ENCODE measurements at places on chromosomes 5 and 9.

DNA sequence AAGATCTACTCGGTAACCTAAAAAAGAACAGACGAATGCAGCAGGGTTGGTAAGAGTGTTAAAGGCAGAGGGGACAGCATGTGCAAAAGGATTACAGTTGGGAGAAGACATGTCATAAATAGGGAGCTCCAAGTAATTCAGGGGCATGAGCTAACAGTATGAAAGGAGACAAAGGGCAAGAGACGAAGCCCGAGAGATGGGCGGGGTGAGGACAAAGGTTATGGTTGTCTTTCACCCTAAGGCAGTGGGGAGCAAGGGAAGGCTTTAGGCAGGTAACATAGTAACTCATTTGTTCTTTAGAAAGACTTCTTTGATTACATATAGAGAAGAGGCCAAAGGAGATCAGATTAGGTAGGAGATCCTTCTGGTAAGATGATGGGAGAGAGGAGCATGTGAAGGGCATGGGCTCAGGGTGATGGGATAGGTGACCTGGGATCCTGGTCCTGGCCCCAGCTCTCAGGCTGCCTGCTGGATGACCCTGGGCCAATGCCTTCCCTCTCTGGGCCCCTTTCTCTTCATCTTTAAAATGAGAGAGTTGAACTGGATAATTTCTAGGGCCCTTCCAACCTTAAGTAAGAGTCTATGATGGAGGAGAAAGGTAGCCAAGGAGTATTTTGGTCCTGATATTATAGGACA lies 19.5 kb downstream of the MORN5 start:
- no peak for DNase-seq

DNA sequence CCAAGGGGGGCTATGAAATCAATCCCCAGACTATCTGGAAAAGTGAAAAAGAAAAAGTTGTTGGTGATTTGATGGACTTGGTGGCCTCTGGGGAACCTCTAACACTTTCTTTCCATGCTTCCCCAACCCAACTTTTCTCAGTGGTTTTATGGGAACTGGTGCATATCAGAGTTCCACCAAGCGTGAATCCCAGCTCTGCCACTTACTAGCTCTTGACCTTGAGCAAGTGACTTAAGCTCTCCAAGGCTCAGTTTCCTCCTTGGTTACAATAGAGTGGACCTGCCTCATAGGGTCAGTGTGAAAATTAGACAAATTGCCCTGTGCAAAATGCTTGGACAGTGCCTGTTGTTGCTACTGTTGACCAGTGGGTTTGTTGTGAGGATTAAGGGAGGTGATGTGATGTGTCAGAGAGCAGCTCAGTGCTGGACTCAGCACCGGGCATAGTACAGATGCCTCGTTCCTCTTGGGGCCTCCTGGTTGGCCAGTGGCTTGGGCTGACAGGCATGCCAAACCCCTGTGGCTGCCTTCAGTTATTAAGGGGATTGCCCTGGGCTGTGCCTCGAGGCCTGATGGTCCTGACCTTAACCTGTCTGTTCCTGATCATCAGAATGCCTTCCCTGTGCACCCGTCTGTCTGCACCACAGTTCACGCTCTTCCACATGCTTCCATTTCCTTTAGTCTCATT lies 49.3 kb downstream of the COL15A1 start:
- no peak for DNase-seq

- DNase-seq = no peak
These were observed 188.6 kb downstream of the CTNND2 start for GRCh38 chr5:11715461-11716196.

- no peak for DNase-seq
These were observed 27.1 kb downstream of the GRAMD2B start for GRCh38 chr5:126450346-126450745.

GRCh38 chr9:37566716-37567115 lies 9.5 kb downstream of the FBXO10 start:
- no peak for DNase-seq

GRCh38 chr5:71743155-71743554 lies 24.1 kb downstream of the CARTPT start:
- DNase-seq = no peak

DNA sequence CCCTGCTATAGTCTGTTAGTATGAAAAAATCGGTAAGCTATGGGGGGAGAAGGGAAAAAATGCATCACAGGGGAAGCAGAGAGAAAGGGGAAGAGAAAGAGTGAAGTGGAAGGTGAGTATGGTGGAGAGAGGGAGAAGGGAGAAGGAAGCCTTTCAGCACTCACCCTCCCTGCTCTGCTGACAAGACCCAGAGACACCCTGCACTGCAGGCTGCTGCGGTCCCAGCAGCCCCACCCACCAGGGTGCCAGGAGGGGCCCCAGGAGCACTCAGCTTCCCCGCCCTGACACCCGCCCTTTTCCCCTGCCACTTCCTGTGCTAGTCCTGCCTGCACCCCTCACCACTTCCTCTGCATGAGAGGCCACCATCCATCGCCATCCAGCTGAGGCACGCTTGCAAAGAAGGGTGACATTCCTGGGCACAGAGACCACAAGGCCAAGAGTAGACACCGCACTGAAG lies 12.7 kb downstream of the STK10 start:
- DNase-seq = peak; percentile 80

DNA sequence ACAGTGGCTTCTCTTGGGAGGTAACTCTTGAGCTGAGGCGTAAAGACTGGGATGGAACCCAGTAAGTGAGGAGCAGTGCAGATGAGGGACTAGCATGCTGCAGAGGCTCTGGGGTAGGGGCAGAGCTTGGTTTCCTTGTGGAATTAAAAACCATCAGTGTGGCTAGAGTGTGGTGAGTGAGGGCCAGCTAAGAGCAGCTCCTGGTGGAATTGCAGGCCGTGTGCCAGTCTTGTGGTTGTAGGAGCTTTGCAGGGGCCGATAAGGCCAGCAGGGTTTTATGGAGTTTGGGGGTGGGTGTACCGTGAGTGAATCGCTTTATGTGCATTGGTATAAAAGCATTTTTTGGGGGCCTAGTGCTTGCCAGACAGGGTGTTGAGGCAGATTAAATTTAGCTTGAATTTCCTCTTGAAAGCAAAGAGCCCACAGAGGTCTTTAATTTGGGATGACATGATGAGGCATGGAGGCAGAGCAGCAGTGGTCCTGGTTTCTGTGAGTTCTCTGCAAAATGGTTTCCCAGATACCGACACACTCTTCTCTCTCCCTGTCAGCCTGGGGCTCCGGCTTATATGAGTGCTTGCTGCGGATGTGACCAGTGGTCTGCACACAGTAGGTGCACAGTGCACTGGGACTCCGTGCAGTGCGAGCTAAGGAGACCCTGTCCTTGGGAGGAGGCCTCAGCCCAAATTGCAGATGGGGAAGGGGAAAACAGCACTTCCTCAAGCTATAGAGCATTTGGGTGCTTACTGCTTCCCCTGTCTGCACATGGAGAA lies 176.4 kb upstream of the PITX1 start:
- no peak for DNase-seq

DNA sequence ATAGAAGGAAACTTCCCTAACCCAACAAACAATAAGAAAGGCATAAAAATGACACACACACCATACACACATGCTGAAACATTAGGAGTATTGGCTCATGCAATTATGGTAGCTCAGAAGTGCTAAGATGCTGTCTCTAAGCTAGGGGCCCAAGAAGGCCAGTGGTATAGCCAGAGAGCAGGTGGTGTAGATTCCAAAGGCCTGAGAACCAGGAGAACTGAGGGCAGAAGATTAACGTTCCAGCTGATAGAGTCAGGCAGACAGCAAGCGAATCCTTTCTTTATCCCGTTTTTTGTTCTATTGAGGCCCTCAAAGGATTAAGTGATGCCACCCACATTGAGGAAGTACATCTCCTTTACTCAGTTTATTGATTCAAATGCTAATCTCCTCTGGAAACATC lies 262.9 kb downstream of the EPB41L4A start:
- no peak for DNase-seq

GRCh38 chr5:92471861-92472260 lies 1088.7 kb upstream of the ARRDC3 start:
- DNase-seq = no peak

DNA sequence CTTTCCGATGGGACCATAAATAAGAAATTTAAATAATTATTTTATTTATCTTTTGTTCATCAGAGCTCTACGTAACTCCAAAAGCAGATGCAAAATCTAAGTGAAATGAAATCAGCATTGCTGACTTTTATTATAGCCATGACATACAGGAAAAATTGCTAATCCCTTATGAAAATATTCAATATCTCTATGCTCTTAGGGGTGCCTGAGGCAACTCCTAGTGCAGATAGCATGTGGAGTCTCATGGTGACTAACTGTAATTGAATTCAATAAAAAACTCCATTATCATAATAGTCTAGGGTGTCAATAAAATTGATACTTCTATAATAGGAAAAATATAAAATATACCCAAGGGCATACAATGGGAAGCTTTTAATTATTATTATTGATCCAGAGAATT lies 42.6 kb downstream of the SLC24A2 start:
- DNase-seq = no peak

- DNase-seq = no peak
These were observed 37.4 kb upstream of the SLC44A1 start for GRCh38 chr9:105206821-105207699.

GRCh38 chr9:33943389-33943788 lies 105.3 kb downstream of the UBAP2 start:
- DNase-seq = no peak

DNA sequence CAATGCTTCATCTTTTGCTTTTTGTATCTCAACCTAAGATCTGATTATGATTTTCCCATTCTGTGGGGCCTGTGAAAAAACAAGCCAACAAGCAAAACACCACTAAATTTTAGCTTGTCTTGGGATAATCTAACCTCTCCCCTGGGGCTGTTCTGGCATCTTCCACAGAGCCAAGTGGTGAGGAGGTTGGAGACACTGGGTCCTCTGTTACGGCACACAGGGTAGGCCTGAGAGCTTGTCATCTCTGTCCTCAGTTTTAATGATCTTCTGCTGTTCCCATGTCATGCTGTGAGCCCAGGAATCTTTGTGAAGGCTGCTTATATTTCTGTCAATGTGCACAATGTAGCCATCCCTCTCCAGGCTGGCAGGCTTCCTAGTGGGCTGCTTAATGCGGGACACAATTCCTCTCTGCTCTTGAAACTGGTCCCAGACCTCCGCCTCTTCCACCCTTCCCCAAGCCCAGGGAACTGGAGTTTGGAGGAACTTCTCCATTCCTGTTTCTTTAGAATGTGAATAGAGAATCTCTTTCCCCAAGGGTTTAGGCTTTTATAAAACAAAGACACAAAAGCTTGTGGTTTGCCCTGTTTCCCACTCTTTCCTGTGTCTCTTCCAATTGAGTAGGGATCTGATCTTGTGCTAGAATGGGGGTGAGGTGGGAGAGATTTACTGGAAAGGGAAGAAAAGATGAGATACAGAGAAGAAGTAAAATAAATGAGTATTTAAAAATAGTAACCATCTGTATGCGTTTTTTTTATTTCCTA lies 30.9 kb upstream of the SEMA6A start:
- no peak for DNase-seq

- DNase-seq = no peak
These were observed 221.6 kb upstream of the CTNND2 start for GRCh38 chr5:12125895-12126294.

DNA sequence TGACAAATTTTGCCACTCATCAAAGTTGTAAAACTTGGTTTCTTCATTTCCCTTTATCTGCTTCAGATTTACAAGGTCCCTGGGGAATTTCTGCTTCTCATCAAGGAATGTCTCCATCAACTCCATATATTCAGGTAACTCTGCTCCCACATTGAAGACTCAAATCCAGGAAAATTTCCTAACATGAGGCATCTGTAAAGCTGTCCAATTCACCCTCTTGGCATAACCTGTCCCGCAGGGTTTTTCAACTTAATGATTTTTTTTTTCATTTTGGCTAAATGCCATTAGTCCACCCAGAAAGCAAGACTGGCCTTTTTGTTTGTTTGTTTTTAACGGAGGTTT lies 50.2 kb upstream of the SLC30A5 start:
- no peak for DNase-seq

GRCh38 chr9:106233116-106233515 lies 538.8 kb downstream of the TMEM38B start:
- no peak for DNase-seq

GRCh38 chr5:116137544-116138378 lies 52.9 kb downstream of the COMMD10 start:
- no peak for DNase-seq

DNA sequence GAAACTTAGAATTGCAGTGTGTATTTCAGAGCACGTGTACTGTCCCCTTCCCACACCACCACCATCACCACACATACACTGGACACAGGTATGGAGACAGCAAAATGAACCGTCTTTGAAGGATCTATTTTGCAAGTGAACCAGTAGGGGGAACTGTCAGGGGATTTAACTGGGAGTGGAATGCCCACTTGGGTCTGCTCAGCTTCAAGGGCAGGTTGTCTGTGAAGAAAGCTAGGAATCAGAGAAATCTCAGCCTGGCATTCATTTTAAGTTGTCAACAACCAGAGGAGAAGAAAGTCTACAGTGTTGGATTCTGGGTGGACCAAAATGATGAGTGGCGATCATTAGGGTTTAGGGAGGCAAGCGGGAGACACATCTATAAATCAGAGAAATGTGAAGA lies 147.0 kb downstream of the DCP2 start:
- no peak for DNase-seq

- no peak for DNase-seq
These were observed 496 bp downstream of the TLX3 start for GRCh38 chr5:171309276-171310211.

GRCh38 chr9:107378006-107378405 lies 94.9 kb downstream of the RAD23B start:
- DNase-seq = no peak

DNA sequence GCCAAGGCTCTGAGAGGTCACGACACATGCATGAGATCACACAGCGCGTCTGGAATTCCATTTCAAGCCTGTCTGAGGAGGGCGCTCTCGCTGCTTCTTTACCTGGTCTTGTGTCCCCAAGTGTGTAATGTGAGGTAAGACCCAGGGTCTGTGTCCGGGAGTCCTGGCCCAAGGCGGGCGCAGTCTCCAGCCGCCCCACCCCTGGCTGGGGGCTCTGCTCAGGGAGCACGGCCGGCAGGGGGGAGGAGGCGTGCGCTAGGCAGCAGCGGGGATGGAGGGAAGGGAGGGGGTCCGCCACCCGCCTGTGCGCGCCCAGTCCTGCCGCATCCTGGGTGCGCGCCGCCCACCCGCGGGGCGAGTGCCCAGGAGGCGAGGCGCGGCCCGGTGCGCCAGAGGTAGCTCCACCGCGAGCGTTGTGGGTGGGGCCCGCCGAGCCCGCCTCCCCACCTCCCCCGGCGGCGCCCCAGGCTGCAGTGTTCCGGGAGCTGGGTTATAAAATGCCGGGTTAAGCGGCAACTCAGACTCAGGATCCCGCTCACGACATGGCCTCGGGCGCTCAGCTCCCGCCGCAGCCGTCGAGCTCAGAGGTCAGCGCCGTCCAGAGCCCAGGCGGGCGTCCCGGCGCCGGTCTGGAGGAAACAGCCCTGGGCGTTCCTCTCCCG lies at the start of gene CCNI2:
Gene CCNI2 (plus strand): TSS at position 473 of the 662 bp plus-strand sequence. CDS start 70 bp downstream, at position 543.
- DNase-seq = peak; percentile 60

- no peak for DNase-seq
These were observed 3.7 kb upstream of the WDR31 start for GRCh38 chr9:113343732-113344231.

DNA sequence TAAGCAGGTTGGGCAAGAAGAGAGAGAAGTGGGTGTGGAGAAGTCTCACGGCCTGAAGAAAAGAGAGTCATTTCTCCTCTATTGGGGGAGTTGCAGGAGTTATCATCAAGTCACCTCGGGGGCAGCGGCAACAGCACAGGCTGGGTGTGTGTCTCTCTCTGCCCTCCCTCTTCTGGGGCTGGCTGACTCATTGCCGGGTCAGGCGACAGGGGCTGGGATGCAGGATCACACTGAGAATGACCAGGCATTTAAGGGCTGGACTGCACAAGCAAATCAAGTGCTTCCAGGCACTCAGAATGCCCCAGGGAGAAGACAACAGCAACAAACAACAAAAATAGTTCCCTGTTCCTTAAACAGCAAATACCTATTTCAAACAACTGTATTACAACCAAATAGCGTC lies 6.3 kb upstream of the EQTN start:
- no peak for DNase-seq
